ENCODE measurements at places on chromosomes 16 and 17. TPM values are rescaled to one million over a fixed set of nuclear protein-coding genes. Genes with fewer than 3 reads are reported as not detected.

DNA sequence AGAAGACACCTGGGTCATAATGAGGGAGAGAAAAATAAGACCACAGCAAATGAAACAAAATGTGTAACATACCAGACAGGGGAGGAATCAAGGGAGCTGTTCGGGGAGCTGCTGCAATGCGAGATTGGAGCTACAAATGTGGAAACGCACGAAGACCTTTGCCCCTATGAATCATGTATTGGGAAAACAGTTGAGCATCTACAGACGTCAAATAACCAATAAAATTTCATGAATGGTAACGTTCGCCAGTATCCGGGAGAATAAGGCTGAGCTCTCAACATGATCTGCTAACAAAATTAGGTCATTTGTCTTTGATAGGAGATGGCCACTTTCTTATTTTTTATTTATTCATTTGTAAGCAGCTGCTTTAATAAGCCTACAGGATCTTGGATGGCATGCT lies 486.2 kb upstream of the RBFOX1 start:
- no peak for DNase-seq

DNA sequence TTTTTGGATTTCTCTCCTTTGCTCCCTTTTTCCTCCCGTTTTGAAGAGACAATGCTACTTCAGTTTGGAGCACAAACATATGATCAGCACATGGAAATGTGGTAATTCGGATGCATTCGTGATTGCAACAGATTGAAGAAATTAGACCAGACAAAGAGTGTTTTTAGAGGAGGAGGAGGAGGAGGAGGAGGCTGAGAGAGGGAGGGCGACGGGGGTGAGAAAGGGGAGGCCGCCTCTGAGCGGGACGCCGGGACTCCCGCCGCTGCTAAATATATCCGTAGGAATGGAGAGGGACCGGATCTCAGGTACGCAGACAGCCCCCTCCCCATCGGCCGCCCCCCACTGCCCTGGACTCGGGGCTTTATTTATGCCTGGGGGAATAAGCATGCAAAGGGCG lies 179.3 kb downstream of the SEC14L1 start:
- no peak for DNase-seq

DNA sequence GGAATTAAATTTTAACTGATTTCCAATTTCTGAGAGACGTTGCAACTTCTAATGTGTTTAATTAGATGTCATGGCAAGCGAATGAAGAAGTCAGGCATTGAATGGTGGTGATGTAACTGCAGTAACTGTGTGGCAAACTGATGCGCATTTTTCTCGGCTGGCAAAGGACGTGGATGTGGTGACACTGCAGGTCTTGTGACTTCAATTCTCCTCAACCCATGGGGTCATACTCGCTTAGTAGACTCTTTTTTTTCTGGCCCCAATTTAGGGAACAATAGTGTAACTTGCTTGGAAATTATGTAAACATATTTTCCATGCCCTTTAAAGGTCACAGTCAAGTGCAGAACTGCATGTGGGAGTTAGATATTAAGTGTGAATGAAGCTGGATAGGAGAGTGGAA lies 1.9 kb upstream of the FAM20A start:
- no peak for DNase-seq

- no peak for DNase-seq
These were observed 33.1 kb downstream of the COG4 start for GRCh38 chr16:70490261-70490660.

DNA sequence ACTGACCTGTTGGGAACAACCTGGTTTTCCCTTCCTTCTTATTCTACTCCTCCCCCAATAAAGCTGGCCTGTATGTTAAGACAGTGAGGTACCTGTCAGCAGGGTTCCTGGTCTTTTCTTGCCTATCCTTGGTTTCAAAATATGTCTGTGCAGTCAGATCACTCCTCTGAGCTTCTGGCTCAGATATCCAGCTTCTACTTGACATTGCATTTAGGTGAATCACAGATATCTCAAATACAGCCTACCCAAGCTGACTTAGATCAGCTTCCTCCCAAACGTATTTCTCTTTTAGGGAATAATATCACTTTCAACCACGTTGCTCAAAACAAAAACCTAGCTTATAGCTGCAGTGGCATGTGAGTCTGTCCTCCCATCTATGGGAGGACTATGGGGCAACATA lies 48.7 kb downstream of the TEX14 start:
- DNase-seq: no peak

DNA sequence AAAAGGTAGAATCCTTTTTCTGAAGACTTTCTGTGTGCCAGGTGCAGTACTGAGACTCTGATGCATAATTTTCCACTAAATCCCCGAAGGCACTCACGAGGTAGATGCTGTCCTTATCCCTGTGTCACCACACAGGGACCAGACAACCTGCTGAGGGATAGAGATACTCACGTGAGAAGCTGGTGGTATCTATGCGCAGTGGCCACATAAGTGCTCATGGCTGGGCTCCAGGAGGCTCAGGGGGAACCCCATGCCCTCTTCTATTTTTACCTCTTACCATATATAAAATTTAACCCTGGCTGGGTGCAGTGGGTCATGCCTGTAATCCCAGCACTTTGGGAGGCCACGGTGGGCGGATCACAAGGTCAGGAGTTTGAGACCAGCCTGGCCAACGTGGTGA lies 38.3 kb downstream of the NT5M start:
- DNase-seq: no peak

- peak; percentile 59 for DNase-seq
These were observed 246.6 kb upstream of the RPL38 start for GRCh38 chr17:73956595-73957465.

- DNase-seq: no peak
These were observed 544.4 kb upstream of the EEF2KMT start for GRCh38 chr16:5642011-5642410.

- no peak for DNase-seq
These were observed 4.4 kb downstream of the COPRS start for GRCh38 chr17:31854672-31855071.

DNA sequence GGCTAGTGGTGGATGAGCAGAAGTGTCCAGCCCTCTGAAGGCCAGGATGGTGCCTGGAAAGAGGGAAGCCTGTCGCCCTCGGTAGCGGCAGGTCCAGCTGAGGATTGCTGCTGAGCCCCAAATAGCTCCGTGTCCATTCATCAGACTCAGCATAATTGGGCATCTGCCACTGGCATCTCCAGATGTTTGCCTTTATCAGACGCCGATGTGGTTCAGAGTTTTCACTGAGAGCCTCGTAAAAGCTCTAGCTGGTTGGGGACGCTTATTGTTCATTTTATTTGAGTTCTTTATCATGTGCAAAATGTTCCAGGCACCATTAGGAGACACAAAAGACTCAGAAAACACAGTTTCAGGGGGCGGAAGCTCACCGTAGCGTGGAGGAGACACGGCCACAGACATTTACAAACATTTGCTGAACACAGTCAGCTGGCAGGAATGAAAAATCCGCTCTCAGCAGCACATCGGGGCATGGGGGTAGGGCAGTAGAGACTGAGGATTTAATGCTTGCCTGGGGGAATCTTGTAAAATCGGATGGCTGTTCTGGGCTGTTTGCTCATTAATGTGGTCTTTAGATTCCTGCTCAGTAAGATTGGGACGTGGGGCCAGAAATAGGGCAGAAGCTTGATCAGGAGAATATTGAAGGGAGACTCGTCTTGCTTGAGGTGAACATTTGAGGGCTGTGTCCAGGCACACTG lies 41.7 kb downstream of the SMPD3 start:
- DNase-seq: no peak

GRCh38 chr17:11086646-11087340 lies 154.2 kb upstream of the SHISA6 start:
- no peak for DNase-seq

DNA sequence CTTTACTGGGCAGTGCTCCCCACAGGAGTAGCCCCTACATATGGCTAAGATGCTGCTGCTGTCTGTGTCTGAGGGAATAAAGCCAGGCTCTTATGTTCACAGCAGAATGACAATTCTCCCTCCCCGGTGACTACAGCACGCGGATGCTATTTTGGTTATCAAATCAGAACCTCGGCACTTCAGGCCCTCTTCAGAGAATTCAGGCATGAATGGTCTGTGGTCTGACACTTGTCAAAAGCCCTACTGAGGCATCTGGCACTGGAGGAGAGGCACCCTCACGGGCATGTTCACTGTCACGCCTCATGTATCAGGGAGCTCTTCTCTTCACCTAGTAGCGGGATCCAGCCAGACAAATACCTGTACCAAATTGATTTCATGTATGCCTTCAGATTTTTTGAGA lies 30.4 kb downstream of the KIAA0513 start:
- no peak for DNase-seq

- DNase-seq: no peak
These were observed 30.3 kb downstream of the MRTFB start for GRCh38 chr16:14101415-14101814.

GRCh38 chr17:48054238-48055185 lies 6.4 kb downstream of the NFE2L1 start:
- DNase-seq: peak; percentile 83

DNA sequence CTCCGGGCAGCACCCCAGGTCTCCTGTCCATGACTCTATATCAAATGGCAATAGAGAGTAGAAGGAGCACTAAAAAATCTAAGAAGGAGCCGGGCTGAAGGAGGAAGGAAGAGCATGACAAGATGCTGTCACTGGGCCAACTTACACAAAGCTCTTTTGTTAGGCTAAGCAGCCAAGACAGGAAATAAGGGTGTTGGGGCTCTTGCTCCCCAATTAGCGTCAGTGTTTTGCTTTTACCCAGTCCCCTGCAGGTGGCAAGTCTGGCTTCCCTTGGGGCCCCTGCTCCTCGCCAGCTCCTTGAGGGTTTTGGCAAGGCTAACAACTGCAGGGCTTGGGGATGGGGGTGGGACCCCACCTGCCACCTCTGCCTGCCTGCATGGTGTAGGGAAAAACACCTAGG lies 120.5 kb downstream of the CCT6B start:
- DNase-seq: no peak

- peak; percentile 95 for DNase-seq
These were observed at the start of gene PIGS for GRCh38 chr17:28571361-28572122. TSS of gene PIGS (minus strand) at chr17:28571524. CDS start at chr17:28571496, 28 bp downstream.

DNA sequence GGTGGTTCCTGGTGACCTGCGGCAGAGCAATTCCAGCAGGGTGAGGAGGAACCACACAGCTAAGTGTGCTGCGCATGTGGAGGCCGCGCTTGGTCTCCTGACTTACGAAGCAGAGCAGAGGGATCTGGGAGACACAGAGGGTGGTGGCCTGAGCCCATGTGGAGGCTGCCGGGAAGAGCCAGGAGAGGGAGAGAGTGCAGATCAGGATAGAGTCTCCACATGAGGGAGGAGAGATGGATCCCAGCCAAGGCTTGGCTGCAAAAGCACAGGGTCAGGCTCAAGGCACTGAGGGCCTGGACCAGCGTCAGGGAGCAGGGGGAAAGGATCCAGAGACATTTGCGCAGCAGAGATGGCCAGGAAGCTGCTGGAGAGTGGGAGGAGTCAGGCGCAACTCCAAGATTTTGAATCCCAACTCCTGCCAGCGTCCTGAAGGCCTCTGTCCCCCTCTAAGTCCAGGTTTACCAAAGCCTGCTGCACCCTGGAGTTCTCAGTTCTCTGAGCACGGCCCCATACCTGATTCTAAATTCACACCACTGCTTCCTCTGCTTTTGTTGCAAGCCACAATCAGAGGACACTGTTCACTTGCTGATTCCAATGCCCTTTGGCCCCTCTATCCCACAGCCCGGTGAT lies 11.3 kb upstream of the MLLT6 start:
- peak; percentile 89 for DNase-seq

DNA sequence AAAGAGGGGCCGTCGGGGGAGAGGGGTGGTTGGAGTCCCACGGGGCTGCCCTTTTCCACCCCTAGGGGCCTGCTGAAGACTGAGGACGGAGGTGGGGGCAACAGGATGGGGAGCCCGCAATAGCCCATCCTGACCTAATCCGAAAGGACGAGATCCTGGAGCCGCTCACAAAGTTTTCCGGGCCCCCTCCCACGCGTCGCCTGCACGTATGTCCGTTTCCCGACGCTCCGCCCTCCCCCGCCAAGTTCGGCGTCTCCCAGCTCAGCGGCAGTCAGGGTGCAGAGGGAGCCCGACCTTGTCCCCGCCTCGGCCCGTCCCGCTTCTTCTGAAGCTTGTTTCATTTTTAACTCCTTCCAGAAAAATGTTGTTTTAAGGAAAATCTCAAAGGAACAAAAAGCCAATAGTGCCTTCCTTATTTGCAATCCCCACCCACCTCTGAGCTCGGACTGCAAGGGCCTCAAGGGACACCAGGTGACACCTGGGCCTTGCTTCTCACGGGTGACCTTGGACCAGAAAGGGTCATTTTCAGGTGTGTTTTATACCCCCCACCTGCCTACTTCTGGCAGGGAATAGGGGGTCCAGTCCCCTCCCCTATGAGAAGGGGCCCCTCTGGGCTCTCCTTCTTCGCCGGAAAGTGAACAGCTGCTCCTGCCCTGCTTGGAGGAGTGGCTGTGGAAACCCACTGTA lies 3.4 kb upstream of the ZNF423 start:
- DNase-seq: peak; percentile 44

DNA sequence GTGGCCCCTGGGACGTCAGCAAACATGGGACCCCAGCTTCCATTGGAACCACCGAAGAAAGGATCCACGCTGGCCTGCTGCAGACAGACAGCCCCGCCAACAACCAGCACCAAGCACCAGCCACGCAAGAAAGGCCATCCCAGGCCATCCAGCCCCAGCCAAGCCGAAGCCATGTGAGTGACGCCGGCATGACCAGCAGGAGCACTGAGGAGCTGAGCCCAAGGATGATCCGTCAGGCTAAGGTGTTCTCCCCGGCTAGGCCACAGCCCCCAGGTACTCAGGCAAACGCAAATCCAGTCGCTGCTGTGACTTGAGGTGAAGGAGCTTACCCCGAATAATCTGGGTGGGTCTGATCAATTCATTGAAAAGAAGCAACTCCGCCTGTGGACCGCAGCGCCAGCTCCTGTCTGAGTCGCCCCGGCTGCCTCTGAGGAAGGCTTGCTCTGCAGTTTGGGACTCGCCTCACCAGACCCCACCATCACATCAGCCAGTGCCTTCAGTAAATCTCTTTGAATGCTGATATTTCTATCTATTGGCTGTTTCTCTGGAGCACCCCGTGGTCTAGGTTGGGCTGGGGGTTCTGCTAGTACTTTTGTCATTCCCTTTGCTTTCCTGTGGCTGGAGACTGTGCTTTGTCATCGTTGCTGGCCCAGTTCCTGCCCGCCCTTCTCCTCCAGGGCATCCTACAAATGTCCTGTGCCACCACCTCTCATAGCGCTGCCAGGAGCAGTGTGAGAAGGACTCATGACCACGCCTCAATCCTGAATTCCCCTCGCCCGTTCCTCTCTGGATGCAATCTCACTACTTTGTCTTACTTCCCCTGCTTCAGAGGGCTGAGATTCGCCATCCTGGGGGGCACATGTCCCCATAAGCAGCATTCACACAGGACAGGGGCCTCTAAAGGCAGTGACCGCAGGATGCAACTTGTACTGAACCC lies 8.1 kb upstream of the CBX2 start:
- DNase-seq: no peak

- no peak for DNase-seq
These were observed 8.5 kb downstream of the KIF19 start for GRCh38 chr17:74334393-74335039.

ZNF423 gene
- total RNA-seq: 11.0 TPM

XAF1 gene
- total RNA-seq: 54.4 TPM

MSLN gene
- 53.1 TPM for total RNA-seq

PRR35 gene
- not detected for total RNA-seq

CASKIN1 gene
- 0.58 TPM for total RNA-seq

NFATC2IP gene
- total RNA-seq: 39.2 TPM

GGA2 gene
- total RNA-seq: 54.3 TPM

IL21R gene
- 1.2 TPM for total RNA-seq

GRB2 gene
- 94.3 TPM for total RNA-seq

USP6 gene
- total RNA-seq: 0.09 TPM

TBC1D3D gene
- total RNA-seq: 0.58 TPM

AGRP gene
- not detected for total RNA-seq

KREMEN2 gene
- not detected for total RNA-seq
